ENCODE measurements at places on chromosomes 5 and 9.

GRCh38 chr5:83917261-83917908, 196.7 kb upstream of the HAPLN1 start:
- no peak for DNase-seq

- no peak for DNase-seq
These were observed 40.3 kb downstream of the DBH start for GRCh38 chr9:133676450-133676849.

- no peak for DNase-seq
These were observed 47.7 kb upstream of the TMC1 start for GRCh38 chr9:72473474-72474261.

GRCh38 chr9:34451135-34451534, 7.2 kb downstream of the FAM219A start:
- DNase-seq, result no peak

- DNase-seq, result no peak
These were observed 101.6 kb downstream of the C5orf15 start for GRCh38 chr5:133866903-133867245.

GRCh38 chr5:21774801-21775200, 1078.3 kb downstream of the CDH12 start:
- no peak for DNase-seq

- DNase-seq, result no peak
These were observed 458.4 kb downstream of the HINT1 start for GRCh38 chr5:130706696-130707095.

DNA sequence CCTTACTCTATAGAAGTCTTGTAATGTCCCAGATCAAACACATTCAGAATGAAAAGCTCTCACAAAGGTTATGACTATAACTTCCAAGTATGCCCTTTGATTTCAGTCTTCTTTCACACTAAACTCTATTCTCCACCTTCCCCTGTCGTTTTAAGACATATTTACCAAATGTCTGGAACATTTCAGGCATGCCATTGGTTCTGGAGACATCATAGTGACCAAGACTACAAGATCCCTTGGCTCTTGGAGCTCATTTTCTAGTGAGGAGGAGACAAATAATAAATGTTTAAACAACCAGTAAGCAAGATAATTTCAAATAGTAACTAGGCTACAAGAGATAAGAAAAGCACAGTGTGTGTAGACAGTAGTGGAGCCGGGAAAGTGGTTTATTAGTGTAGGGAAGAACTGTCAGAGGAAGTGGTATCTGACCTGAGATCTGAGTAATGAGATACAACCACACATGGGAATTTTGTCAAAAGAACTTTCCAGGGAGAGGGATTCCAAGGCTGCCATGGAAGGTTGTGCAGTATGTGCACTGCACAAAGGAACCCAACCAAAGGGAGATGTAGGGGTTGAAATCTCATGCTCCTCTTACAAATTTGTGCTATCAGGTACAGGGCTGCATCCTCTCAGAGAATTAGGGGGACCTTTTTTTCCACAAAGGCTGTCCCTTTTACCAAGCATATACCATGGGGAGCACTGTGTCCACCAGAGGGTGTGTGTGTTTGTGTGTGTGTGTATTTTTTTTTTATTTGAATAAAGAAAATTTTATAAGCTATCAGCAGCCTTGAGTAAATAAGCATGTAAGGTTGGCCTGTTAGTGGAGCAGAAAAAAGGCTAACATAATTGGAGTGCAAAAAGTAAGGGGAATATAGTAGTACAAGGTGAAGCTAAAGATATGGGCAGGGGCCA, 1279.1 kb upstream of the WWC1 start:
- no peak for DNase-seq

DNA sequence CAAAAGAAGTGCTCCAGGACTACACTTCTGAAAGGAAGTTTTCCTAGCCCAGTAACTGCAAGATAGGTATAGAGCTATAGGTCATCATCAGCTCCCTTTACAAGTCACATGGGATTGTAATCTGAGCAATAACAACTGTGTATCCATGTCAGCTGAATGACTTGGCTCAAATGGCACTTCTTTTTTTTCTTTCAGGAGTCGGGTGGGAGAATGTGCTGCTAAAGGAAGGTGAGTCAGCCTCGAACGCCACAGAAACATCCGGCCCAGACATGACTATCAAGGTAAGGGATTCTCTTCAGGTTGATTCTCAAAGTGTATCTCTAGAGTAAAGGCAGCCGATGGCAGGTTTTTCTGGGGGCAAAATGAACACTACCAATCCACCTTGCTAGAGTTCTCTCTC, 192.2 kb downstream of the C9orf152 start:
- no peak for DNase-seq

- no peak for DNase-seq
These were observed 152.1 kb upstream of the GAS1 start for GRCh38 chr9:87099407-87099806.

DNA sequence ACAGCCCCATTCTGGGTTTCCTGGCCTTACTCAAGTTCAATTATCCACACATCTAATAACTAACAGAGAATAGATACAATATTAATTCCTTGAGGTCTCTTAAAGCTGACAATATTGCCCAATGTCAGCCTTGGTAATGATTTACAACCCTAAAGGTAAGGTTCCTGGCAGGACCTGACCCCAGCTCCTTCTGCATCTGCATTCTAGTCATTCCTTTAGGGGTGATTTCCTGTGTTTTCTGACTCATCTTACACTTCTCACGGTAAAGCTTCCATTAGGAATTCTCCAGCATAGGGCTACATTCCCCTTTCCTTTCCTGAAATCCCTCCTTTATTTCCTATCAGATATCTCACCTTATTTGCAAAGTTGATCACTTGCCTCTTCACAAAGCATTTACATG, 9.3 kb downstream of the HAVCR1 start:
- peak; percentile 30 for DNase-seq

DNA sequence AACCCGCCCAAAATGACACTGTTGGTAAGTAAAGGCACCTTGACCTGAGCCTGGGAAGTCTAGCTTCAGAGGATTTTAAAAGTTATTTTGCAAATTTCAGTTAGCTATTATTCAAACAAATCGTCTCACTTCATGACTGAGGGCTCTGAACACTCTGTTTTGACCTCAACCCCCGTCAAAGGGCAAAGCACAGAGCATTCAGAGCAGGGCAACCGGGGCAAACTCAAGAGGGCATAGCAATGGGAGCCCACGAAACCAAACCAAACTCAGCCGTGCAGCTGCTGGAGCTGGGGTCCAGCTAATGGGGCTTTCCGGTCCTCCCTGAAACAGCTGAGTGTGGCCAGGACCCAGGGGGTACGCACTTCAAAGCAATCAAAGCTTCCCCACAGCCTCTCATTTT, 1.6 kb downstream of the C9 start:
- DNase-seq, result no peak

DNA sequence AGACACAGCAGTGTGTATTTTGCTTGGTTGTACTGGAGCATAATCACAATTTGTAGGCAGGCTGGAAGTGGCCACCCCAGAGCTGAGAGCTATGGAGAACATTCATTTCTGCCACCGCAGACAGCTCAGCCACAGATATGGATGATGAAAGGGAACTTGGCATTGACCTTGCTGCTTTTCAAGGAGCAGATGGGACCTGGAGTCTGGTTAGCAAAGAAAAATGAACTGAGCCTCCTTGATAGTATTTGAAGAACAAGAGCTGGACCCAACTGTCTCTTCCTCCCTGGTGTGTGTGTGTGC, 395.2 kb upstream of the ZNF462 start:
- DNase-seq, result no peak

DNA sequence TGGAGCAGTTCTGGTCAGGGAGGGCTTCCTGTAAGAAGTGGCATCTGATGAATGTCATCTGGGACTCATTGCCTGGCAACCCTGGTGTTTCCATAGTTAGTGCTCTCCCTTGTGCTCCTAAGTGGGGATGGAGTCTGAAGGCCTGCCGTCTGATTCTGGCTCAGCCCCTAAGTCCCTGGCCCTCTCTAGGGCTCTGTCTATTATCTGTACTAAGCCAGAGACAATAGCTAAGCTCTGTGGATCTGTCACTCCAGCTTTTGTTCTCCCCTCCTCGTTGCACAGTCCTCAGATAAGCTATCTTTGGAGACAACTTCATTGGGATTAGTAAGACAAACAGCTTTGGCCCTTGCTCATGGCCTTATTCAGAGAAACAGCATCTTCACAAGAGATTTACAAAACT, 30.6 kb upstream of the TTC1 start:
- DNase-seq, result no peak

GRCh38 chr5:61933787-61934626, 372.0 kb upstream of the KIF2A start:
- no peak for DNase-seq

- no peak for DNase-seq
These were observed 60.8 kb upstream of the TMC1 start for GRCh38 chr9:72460342-72461312.

- DNase-seq, result no peak
These were observed 295.6 kb downstream of the NR2F1-AS1 start for GRCh38 chr5:93285461-93285860.

DNA sequence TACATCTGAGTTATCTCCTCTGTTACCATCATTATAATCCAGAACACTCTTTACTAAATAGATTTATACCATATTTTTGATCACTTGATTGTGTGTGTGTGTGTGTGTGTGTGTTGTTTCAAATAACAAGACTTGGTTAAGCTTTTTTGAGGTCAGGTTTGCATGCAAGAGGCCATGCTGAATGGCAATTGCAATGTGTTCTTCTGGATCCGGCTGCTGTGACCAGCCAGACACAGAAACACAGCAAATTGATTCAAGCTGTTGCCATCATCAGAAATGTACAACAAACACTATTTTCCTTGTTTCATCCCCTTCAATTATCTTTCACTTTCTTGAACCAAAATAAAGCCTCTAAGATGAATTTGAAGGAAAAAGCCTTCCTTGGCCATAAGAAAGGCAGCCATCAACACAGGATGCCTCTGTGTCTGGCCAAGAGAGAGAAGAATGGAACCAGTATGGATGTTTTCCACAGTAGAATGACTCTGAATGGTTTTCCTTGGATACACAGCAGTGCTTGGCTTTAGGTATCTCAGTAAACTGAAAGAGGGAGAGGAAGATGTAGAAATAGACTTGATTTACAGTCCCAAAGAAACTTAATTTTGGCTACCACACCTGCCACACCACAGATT, 53.9 kb downstream of the DPYSL3 start:
- DNase-seq, result no peak

- DNase-seq, result no peak
These were observed 25.8 kb upstream of the FRRS1L start for GRCh38 chr9:109192732-109193361.

GRCh38 chr9:116422119-116422979, 264.8 kb upstream of the TRIM32 start:
- no peak for DNase-seq

GRCh38 chr5:94154672-94155071, 413.3 kb upstream of the POU5F2 start:
- DNase-seq, result no peak

DNA sequence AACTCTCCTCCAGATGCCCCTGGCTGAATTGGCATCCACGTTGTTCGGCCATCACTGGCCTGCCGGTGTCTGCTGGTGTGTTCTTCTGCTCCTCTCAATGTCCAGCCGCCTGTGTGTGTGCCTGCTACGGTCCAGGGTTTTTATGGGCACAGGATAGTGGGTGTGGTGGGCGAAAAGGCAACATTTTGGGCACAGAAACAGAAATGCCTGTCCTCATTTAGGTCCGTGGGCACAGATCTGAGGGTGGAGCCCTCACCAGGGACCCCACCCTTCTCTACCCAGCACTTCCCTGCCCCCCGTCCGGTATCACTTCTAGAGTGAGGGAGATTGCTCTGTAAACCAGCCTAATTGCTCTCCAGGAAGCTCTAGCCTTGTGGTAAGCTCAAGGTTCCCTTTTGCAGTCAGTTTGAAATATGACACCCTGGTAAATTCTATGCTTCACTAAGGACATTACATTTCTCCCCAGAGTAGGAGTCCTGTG, 410.1 kb downstream of the MAT2B start:
- no peak for DNase-seq

Measured in 8988T (cell line).